Cardiac ventricle fibroblast (primary cell): ENCODE measurements at places on chromosomes 12 and 14. TPM values are rescaled to one million over a fixed set of nuclear protein-coding genes. Genes with fewer than 3 reads are reported as not detected.

Gene PRB2
- total RNA-seq: not detected in 2 replicates

Gene LRRC10
- not detected in 2 replicates for total RNA-seq

Gene IL22
- not detected in 2 replicates for total RNA-seq

Gene ABCC9
- total RNA-seq: 3.6 and 4.1 TPM in 2 replicates

Gene FOXN4
- total RNA-seq: not detected in 2 replicates

Gene ASPG
- not detected in 2 replicates for total RNA-seq

Gene HOXC10
- total RNA-seq: not detected in 2 replicates

Gene NANOG
- total RNA-seq: not detected in 2 replicates

Gene TSPAN19
- not detected in 2 replicates for total RNA-seq
